Stimulated activated CD8-positive, alpha-beta memory T cell treated with anti-CD3 and anti-CD28 coated beads, Interleukin-15, amount 100 ng/mL, for 24 hours (primary cell): ENCODE measurements at places on chromosomes 16 and 17.

DNA sequence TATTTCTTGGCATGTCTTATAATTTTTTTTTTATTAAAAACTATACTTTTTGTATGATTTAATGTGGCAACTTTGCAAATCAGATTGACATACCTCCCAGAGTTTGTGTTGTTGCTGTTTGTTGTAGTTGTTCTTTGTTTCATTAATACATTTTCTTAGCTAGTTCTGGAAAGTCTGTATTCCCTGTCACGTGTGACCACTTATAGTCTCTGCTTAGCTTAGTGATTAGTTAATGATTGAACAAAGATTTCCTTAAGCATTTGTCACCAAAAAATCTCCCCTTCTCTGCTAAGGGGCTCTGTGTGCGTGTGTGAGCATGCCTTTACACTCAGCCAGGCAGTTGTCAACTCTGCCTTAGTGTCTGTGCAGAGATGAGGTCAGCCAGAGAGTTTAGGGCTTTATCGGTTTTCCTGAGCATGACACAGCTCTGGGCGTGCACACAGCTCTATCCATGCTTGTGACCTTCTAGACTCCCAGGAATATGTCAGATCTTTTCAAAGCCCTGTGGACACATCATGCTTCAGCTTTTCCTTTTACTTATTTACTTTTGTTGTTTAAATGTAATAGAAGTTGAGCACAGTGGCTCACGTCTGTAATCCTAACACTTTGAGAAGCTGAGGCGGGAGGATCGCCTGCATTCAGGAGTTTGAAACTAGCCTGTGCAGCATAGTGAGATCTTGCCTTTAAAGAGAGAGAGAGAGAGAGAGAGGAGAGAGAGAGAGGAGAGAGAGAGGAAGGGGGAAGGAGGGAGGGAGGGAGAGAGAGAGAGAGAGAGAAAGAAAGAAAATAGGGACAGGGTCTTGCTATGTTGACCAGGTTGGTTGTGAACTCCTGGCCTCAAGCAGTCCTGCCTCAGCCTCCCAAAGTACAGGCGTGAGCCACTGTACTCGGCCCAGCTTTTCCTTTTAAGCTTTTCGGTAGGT, 21.9 kb downstream of the DNAI2 start:
- DNase-seq: no peak

DNA sequence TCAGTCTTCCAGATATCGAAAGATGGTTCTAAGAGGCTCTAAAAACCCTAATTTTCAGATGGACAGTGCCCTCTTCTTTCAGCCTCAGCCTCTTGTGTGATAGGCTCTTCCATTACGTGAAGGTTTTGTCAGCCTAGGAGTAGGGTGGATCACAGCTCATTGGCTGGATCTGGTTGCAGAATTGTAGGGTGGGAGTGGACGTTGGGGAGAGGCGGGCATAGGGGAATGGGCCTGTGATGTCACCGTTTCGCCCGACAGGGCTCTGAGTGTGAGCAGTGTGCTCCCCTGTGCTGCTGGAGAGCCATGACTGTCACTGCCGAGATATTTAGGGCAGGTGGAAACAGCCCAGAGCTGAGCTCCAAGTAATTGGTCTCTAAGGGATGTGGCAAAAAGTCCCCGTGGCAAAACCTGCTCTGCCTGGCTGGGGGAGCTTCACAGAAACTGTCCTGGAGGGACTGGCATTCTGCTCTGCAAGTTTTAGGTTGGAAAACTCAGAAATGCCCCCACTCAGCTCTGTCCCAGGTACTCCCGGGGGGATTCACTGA, 6.2 kb upstream of the WFIKKN1 start:
- no peak for DNase-seq

- no peak for DNase-seq
Measured at GRCh38 chr16:71727551-71728324, 3.2 kb upstream of the PHLPP2 start.

GRCh38 chr17:48615047-48615962, at the start of gene HOXB8:
Gene HOXB8 (minus strand): TSS chr17:48615292. CDS start chr17:48614704, 588 bp downstream.
- DNase-seq: no peak

DNA sequence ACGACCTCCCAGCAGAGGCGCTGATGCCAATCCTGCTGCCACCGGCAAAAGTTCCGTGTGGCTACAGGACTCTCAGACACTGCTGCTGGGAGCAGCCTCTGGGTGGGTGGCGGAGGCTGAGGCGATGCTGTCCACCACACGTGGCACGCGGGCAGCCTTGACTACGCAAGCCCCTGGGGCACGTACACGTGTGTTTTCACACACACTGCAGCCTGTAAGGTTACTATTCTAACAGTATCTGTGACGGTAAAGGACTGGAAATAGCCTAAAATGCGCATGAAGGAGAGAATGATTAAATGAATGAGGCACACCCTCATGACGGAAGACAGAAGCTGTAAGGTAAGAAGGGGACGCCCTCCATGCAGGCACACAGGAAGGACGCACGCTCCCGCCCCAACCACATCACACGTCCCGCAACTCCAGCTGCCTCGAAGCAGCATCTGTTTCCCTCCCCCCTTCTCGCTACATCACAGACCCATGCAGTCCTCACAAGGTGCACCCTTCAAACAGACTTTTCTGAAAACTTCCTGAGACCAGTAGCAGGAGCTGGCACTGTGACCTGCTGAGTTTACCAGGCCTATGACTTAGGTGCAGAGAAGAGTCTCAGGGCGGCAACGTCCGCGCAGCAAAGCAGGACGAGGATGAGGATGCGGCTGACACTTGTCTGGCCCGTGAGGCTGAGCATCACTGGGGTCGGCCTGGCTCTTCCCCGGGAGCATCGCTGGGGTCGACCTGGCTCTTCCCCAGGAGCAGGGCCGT, 28.7 kb upstream of the FASN start:
- DNase-seq: no peak

GRCh38 chr17:59814685-59815084, 78.1 kb downstream of the TUBD1 start:
- DNase-seq: no peak

DNA sequence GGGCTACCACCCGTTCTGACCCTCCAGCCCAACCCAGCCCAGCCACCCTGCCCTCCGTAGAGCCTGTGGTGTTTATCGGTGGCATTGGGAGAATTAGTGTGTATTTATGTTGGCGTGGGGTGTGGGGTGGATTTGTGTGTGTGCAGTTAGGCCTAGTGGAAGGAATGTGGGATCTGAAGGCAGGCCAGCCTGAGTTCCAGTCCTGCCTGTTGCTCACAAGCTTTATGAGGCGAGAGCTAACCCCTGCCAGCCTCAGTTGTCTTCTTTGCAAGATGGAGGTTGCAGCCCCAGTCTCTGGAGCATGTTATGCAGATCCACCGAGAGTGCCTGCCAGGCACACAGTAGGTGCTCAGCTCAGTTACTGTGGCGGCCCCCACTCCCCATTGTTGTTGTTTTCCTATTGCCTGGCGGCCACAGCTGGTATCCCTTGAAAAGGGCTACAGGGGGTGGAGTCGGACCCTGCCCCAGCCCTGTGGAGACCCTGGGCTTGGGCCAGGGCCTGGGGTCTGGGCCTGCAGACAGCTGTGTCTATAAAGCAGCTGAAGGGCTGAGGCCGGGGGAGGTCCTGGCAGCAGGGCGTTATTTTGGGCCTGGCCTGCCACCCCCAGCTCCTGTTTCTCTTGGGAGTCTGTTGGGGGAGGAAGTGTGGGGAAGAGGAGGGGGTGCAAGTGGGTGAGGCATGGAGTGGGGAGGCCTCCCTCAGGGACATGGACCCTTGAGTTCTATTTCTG, 5.1 kb downstream of the ERBB2 start:
- no peak for DNase-seq

DNA sequence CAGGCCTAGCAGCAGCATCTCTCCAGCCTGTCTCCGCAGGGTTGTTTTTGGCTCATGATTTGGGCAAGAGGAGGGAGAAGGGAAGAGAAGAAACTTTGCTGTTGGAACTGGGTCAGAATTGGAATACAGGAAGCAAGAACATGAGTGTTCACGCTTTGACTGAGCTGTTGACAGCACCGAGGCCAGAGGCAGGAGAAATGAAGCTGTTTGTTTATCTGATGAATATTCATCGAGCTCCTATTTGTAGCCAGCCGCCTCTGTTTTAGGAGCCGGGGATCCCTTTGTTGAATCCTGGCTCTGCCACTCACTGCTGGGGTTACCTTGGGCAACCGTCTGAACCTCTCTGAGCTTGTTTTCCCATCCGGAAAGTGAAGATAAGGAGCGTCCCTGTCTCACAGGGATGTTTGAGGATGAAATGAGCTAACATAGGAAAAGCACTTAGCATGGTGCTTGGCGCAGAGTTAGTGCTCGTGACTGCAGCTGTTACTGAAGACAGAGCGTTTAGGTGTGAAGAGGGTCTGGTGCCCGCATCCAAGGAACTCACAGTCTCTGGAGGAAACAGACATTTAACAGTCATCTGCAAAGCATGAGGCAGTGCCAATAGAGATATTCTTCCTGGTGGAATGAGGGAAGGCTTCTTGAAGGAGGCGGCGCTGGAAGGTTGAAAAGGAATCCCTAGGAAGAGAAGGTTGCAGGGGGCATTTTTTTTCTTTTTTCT, 29.2 kb downstream of the RAP1GAP2 start:
- no peak for DNase-seq

- DNase-seq: no peak
Measured at GRCh38 chr17:82780195-82780594, 28.3 kb downstream of the TBCD start.

DNA sequence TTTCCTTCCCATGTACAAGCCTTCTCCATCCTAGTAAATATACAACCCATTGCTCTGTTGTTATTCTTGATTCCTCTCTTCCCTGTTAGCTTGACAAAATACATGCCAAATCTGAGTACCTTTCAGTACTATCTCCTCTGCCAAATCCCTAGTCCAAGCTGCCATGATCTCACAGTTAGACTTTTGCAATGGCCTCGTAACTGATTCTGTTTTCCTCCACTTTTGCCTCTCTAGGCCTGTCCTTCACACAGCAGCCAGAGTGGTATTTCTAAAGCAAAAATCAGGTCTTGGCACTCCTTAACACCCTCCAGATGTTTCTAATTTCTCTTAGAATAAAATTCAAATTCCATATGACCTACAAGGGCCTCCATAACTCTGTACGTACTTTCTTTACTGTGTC, 153.0 kb upstream of the RBL2 start:
- DNase-seq: no peak

- DNase-seq: no peak
Measured at GRCh38 chr16:56852401-56852730, 12.6 kb upstream of the SLC12A3 start.

GRCh38 chr16:50711862-50712559, 18.6 kb downstream of the NOD2 start:
- DNase-seq: no peak

DNA sequence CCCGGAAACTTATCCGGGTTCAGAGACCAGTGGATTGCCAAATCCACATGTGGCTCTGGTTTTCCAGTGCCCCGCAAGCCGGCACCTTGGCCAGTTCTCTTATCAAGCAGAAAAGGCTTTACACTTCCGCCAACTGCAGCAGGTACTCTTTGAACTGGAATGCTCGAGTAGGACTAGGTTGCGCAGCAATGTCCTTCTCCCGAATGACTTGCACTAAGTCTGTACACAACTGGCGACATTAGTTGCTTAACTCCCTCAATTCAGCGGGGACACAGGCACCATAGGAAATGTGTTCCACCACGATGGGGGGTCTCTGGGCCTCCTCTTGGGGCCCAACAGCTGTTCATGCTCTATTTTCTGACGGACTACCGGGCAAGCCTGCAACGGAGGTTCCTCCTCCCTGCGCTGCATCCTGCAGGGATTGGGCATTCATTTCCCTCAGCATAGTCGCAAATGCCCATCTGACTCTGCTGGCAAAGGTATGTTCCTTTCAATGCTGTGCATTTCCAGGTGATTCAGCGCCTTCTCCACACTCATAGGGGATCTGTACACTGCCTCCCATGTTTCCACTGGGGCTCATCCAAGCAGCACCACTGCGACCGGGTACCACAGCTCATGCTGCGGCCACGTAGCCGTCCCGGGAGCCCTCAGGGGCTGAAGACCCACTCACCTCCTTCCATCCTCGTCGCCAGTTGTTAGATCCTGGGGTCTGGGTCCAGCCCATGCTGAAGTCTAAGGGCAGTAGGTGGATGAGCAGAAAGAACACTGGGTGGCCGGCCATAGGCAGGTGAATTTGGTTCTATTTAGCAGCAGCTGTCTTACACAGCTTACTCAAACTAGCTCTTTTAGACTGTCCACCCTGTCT, 34.2 kb upstream of the APPBP2 start:
- no peak for DNase-seq

- DNase-seq: no peak
Measured at GRCh38 chr17:70473049-70473448, 303.7 kb downstream of the KCNJ2 start.

DNA sequence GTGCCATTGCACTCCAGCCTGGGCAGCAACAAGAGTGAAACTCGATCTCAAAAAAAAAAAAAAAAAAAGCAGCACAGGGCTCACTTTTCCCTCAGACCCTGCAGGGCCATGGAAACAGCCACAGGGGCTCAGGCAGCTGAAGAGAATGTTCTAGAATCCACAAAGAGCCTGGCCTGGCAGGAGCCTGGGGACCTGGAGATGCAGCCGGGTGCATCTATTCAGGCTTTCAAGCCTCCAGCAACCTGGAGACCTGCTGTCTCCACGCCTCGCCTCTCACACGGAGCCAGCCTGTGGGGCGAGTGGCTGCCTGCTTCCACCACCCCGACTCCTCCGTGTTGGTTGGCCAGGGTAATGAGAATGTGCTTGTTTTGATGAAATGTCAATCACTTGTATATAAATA, 44.0 kb upstream of the MEAK7 start:
- no peak for DNase-seq

GRCh38 chr17:70968302-70968701, 799.0 kb downstream of the KCNJ2 start:
- no peak for DNase-seq

GRCh38 chr17:73379826-73380225, 68.0 kb upstream of the CDC42EP4 start:
- DNase-seq: no peak

DNA sequence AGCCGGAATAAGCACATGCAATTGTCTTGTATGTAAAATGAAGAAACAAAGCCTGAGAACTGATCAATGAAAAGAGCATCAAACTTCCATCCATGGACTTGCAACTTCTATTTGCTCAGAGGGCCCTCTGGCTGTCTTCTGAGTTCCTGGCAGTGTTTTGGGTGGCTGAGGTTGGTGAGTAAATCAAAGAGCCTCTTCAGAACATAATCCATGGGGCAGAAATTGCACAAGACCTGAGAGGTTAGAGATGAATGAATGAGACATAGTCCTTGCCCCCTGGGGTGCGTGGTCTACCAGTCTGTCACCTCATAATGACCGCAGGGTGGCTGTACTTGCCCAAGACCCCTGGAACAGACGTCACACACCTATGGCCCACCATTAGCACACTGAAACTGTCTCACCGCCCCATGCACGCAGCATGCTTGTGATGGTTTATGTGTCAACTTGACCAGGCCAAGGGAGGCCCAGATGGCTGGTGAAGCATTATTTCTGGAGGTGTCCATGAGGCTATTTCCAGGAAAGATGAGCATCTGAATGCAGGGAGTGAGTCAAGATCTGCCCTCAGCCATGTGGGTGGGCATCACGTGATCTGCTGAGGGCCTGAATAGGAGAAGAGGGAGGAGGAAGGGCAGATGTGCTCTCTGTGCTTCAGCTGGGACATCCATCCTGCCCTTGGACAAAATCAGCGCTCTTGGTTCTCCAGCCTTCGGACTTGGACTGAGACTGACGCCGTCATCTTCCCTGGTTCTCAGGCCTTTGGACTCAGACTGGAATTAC, 8.3 kb downstream of the PIK3R6 start:
- no peak for DNase-seq

GRCh38 chr16:55169780-55170179, 154.2 kb upstream of the IRX6 start:
- no peak for DNase-seq

GRCh38 chr16:14249291-14250032, 178.3 kb downstream of the MRTFB start:
- no peak for DNase-seq

GRCh38 chr17:1362065-1362848, 37.8 kb downstream of the YWHAE start:
- DNase-seq: no peak

GRCh38 chr17:33330877-33331276, 37.8 kb upstream of the ASIC2 start:
- DNase-seq: no peak
